ENCODE measurements at places on chromosomes 5 and 9.

GRCh38 chr5:164336906-164337305 is 831.5 kb downstream of the MAT2B start:
- DNase-seq = no peak

DNA sequence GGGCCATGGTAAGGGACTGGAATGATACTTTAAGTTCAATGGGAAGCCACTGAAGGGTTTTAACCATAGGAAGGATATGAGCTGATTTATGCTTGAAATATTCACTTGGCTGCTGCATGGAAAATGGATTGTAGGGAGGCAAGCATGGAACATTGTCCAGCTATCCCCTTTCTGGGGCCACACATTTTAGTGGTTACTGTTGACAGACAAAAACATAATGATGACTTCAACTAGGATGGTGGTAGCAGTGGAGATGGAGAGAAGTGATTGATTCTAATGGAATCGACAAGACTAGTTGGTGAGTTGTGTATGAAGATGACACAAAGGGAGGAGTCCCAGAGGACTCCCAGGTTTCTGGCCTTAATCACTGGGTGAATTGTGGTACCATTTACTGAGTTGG is 6.2 kb upstream of the FCHSD1 start:
- DNase-seq = no peak

- DNase-seq = no peak
Measured at GRCh38 chr5:127203818-127204217, 86.8 kb upstream of the MEGF10 start.

DNA sequence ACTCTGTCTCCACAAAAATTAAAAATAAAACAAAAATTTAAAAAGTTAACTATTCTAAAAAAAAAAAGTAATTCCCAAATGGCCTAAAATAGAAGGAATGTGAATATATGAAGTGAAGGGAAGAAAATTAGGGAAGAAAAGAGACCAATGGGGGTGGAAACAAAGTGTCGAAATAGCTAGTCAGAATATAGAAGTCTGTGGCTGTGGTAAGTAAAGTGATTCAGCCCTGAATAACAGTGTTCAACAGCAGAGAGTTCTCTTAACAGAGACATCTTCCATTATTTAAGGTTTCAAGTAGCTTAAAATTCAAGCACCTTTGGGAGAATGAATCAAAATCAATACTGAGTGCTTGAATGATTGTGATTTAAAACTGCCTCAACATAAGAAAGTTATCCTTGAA is 51.7 kb downstream of the LPAR1 start:
- DNase-seq = no peak

DNA sequence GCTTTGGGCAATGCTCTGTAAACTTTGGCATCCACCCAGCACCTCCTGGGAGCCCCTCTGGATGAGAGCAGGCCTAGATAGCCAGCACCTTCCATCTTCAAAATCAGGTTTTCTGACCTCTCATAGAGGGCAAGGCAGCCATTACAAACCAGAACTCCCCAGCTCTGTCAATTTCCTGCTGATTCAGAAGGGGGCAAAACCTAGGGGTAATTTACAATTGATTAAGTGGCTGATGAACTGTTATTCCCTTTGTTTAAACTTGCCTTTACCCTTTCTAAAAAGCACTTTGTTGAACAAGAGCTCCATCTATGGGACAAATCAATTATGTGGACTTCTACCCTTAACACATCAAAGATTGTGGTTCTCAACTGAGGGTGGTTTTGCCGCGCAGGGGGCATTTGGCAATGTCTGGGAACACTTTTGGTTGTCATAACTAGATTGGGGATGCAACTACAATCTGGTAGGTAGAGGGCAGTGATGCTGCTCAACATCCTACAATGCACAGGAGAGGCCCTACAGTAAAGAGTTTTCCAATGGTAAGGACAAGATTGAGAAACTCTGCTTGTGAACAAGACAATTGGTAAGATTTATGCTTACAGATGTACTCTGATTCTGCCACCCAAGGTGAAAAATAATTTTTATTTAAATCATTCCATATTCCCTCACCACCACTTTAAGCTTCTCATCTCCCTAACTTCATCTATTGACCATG is 184.1 kb downstream of the MARCHF11 start:
- DNase-seq = peak; percentile 50

DNA sequence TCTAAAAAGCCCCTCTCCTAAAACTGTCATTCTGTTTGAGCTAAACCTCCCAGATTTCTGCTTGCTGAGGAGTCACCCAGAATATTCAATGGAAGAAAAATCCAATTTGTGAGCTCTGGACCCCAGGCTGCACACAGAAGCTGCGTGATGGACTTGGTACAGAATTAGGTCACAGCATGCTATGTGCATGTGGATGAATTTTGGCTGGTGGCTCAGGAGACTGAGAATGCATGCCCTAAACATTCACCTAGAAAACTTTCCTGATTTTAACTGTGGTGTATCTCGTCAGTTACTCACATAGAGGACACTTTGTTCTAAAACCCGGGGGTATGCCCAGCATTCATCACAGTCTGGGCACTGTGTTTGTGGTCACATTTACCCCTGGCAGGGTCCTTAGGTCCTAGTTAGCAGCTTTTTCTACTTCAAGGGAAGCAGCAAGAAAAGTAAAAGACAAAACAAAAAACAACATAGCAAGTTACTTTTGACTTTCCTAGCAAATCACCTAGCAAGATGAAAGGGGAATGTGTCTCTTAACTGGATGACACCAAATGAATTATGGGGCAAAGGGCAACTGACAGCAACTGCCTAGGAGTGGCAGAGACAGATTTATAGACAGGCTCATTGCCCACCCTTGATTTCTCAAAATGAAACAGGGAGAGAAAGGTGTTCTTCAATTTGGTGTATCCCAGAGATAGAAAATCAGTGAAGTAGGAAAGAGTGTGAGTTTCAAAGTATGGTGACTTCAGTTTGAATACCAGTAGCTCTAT is 8.3 kb upstream of the SHROOM1 start:
- DNase-seq = no peak

GRCh38 chr5:57805732-57806131 is 323.1 kb upstream of the ACTBL2 start:
- no peak for DNase-seq

GRCh38 chr5:150490754-150491153 is 17.2 kb upstream of the NDST1 start:
- no peak for DNase-seq

DNA sequence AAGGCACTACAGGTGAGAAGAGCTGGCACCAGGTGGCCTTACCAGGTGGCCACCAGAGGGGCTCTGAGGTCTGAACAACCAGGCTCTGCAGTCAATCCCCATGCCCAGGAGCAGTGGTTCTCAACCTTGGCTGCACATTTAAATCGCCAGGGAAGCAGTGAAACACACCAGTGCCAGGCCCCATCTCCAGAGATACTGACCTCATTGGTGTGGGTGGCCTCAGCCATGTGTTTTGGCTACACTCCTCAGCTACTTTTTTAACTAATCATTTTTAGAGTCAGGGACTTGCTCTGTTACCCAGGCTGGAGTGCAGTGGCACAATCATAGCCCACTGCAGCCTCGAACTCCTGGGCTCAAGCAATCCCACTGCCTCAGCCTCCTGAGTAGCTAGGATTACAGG is 56.0 kb downstream of the GABBR2 start:
- DNase-seq = no peak

GRCh38 chr5:111933086-111933485 is 176.1 kb upstream of the NREP start:
- no peak for DNase-seq

DNA sequence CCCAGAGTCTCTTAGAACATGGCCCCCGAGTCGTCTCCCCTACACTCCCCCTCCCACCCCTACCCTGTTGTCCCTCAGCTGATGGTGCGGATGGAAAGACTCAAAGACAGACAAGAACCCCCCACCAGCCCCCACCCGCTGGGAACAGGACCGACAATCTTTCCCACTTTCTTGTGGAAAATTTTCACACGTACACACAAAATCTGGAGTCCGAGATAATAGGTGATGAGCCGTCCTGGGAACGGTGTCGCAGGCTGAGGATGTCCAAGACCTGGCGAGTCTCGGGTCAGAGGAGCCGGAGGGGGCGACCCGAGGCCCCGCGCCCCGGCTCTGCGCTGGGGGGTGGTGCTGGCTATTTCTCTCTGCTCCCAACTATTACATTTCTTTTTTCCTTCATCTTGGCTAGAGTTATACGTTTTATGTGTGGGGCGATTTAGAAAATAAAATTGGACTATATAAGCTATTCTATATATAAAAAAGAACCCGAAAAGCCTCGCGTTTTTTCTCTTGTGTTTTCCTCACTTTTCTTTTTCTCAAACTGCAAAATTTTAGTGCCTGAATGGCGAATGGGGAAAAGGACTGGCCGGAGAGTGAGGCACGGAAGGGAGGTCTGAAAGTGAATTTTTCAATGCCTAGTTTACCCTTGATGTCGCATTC is 188.8 kb downstream of the MEF2C start:
- DNase-seq = no peak

DNA sequence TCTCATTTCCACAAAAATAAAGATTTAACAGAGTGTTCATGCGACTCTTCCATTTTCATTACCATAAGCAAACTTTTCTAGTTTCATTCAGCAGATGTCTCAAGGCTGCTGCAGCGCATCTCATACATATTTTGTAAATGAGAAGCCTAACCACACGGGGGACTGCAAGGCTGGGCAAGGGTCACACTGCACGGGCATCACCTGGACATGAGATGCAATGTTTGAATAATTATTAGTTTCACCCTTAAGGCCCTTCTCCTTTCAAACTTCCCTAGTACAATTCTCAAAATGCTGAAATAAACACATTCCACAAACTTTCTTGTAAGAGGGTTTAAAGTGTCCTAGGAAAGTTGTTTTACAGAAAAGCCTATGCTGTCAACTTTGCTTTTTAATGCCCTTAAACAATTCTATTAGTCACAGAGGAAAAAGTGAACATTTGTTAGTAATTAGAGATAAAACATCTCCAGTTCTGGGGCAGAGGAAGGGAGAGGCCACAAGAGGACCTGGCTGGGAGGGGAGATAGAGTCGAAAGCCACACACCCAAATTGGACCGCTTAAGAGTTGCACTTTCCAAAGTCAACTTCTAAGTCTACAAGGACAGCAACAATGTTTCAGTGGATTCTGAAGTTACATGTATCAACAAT is 1.3 kb downstream of the DENND1A start:
- DNase-seq = no peak

- no peak for DNase-seq
Measured at GRCh38 chr5:125673359-125673950, 749.8 kb upstream of the GRAMD2B start.

DNA sequence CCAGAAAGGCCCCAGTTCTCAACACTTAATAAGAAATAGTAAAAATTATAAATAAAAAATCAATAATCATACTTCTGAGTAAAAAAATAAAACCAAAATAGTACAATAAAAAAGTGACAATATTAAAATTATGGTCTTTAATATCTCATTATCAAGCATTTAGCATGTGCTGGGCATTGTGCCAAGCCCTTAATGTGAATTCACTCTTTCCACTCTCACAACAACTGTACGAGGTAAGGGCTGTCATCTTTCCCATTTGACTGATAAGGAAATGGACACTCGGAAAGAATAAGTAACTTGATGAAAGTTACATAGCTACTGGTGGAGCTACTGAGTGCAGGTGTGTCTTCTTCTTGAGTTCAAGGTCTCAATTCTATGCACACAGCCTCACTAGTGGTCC is 43.6 kb downstream of the SEC61B start:
- no peak for DNase-seq

DNA sequence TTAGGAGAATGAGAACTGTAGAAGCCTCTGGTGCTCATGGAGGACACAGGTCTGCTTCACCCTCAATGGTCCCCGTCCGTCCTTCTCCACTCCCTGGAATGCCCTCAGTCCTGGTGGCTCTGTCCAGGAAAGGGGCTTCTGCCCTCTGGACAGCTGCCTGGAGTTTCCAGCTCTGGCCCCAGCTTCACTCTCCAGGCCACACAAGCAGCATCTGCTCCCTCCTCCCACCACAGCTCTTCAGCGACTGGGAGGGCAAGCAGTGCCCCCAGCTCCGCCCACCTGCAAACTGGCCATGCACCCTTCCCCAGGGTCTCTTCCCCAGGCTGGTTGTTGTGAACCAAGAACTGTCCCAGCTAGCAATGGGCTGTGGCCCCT is 4.7 kb downstream of the SARDH start:
- DNase-seq = no peak

- DNase-seq = no peak
Measured at GRCh38 chr9:34611251-34611810, 566 bp downstream of the RPP25L start.

DNA sequence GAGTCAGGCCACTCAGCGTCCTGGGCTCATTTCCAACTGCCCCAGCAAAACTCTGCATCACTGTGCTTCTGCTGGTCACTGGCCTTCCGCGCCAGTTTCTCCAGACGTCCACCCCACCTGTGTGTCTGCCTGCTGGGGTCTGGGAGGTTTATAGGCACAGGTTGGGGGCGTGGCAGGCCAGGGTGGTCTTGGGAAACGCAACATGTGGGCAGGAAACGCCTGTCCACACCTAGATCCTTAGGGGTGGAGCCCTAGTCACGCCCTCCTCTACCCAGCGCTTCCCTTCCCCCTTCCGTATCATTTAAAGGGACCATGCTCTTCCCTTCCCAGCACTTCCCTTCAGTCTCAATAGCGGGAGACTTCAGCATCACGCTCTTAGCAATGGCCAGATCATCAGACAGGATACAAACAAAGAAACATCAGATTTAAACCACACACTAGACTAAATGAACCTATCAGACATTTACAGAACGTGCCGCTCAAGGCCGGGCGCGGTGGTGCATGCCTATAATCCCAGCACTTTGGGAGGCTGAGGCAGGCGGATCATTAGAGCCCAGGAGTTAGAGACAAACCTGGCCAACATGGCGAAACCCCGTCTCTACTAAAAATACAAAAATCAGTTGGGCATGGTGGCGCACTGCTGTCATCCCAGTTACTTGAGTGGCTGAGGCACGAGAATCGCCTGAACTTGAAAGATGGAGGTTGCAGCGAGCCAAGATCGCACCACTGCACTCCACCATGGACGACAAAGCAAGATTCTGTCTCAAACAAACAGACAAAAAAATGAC is 11.8 kb upstream of the BTNL9 start:
- no peak for DNase-seq

DNA sequence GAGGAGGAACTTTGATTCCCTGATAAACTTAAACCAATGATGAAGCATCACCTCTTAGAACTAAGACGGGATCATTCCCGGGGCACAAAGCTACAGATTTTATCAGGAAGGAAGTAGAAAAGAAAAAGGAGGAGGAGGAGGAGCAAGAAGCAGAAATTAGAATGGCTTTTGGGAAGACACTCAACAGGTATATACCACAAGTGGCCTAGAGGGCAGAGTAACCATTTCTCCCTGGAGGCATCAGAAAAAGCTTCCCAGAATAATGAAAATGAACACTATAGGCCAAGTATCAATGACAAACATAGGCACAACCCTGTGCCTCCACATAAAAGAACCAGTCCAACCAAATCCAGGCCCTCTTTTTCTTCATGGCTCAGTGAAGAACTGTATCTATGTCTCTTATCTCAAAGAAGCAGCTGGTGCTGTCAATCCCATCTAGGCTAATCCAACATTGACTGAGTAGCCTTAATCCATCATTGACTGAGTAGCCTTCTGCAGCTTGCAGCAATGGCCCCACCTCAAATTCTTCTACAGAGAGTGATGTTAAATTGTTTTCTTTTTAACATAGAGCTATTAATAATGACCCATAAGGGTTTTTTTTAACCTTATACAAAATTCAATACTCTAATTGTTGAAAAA is 178.8 kb upstream of the KIF2A start:
- no peak for DNase-seq

Measured in NCI-H460 (cell line).